ENCODE measurements at places on chromosomes 7 and 10.
A peak's percentile ranks its signal among the peaks of the same experiment; 100 is the strongest.

- no peaks in the 10 kb centered on the region for H3K27me3 ChIP-seq
- H3K36me3 ChIP-seq, result no peaks in the 10 kb centered on the region
- no peak for DNase-seq
- no peak overlapping the region for H3K27ac ChIP-seq
- no peaks in the 10 kb centered on the region for H3K4me1 ChIP-seq
These were observed 246.2 kb downstream of the MAD1L1 start for GRCh38 chr7:1986366-1987083.

DNA sequence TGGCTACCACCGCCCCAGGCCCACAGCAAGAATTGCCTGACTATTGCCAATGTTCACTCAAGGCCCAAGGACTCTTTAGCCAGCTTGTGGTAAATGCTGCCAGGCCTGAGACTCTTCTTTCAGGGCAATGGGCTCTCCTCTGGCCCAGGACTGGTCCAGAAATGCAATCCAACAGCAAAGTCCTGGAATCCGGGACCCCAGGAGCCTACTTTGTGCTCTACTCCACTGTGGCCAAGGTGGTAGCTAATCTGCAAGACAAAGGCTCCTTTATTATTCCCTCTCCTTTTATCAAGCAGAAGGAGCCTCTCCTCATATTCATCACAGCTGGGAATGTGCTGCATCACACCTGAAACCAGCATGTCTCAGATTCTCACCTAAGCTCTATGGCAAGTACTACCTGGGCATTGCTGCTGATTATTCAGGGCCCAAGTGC, 107.6 kb upstream of the PRSS58 start:
- DNase-seq, result no peak
- no peaks in the 10 kb centered on the region for H3K36me3 ChIP-seq
- H3K27ac ChIP-seq, result no peak overlapping the region
- peaks cover 2% of the 10 kb centered on the region for H3K4me1 ChIP-seq
- H3K4me3 ChIP-seq, result no peak overlapping the region

DNA sequence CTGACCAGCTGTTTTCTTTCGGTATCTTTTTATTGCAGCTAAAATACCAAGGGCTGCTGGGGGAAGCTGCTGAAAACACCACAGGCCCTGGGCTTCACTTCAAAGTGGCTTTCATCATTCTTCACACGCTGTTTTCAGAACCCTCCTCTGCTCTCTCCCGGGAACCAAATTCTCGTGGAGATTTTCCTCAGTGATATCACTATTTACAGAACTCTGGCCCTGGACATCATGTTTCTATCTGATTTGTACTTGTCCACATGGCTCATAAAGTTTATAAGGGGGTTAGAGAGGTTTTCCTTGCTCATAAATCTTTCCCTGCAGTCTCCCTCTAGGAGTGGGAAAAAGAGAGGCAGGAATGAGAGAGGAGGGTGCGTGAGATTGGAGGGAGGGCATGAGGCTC, 177.4 kb upstream of the NPVF start:
- no peaks in the 10 kb centered on the region for H3K36me3 ChIP-seq
- DNase-seq, result no peak
- no peaks in the 10 kb centered on the region for H3K27me3 ChIP-seq
- no peak overlapping the region for H3K27ac ChIP-seq
- H3K4me3 ChIP-seq, result no peak overlapping the region

GRCh38 chr7:77759294-77759889, 38.8 kb downstream of the TMEM60 start:
- no peaks in the 10 kb centered on the region for H3K4me1 ChIP-seq
- DNase-seq, result peak; percentile 75
- peaks cover 13% of the 10 kb centered on the region for H3K36me3 ChIP-seq
- no peak overlapping the region for H3K27ac ChIP-seq
- H3K4me3 ChIP-seq, result no peak overlapping the region

- DNase-seq, result no peak
- no peaks in the 10 kb centered on the region for H3K4me1 ChIP-seq
- H3K4me3 ChIP-seq, result no peak overlapping the region
- H3K27ac ChIP-seq, result no peak overlapping the region
- H3K36me3 ChIP-seq, result no peaks in the 10 kb centered on the region
- no peaks in the 10 kb centered on the region for H3K27me3 ChIP-seq
These were observed 9.9 kb upstream of the OR2A5 start for GRCh38 chr7:144038887-144039286.

Data from neuronal stem cell (in vitro differentiated cells).